ENCODE measurements at places on chromosomes 5 and 9. TPM values are rescaled to one million over a fixed set of nuclear protein-coding genes. Genes with fewer than 3 reads are reported as not detected.

GRCh38 chr5:127418974-127419682 is 98.3 kb upstream of the PRRC1 start:
- DNase-seq: no peak

- DNase-seq: no peak
These were observed 2.9 kb downstream of the NSMF start for GRCh38 chr9:137456061-137456863.

GRCh38 chr9:93024646-93024910 is 33.9 kb upstream of the SUSD3 start:
- no peak for DNase-seq

FAM174A gene
- 5.8 TPM for total RNA-seq

PCDHA6 gene
- not detected for total RNA-seq

DNA sequence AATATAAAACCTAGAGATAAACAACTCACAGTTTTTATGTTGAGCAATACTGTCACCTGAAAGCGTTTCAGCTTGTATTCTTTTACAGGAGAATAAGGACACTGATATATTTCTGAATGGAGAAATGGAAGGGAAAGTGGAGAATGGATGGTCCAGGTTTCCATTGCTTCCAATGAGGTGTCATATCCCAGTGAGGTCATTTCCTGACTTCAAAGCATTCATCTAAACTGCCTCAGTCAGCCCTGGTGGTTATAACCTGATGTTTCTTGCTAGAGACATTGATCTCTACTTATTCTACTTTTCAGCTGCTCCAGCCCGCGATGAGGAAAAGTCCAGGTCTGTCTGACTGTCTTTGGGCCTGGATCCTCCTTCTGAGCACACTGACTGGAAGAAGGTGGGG is 2.6 kb downstream of the GABRA1 start:
- no peak for DNase-seq

MACIR gene
- total RNA-seq: 7.4 TPM

DNA sequence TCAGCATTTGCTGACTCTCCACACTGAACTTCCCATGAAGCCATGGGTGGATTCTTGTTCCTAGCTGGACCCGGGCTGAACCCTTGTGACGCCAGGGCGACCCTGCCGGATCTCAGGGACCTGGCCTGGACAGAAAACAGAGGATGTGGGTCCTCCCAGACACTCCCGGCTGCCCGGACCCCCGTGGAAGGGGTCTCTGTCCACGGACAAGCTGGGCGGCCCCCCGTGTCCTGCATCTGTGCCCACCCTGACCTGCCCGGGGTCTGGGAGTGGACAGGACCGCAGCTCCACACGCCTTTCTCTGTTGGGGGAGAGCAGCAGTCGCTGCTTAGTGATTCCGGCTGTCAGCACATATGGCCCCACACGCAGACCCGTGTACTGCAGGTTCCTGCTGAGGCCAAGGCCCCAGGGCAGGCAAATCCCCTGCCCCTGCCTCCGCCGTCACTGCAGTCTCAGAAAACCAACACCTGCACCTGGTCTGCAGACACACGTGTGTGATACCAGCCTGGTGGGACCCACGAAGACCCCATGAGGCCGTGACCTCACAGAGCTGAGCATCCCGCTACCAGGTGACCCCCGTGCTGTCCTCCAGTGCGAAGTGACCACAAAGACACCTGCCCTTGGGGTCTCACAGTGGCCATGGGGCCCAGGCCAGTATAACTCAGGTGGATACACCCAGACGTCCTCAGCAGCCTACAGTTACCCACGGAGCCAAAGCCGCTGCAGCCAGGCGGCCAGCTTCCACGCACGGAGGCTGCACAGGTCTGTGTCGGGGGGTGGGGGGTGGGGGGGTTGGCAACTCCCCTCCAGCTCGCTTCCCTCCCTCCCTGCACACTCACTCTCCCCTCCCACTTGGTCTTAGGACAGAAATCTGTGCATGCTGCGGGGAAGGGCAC is 50.6 kb downstream of the NKD2 start:
- no peak for DNase-seq

- DNase-seq: peak; percentile 23
These were observed 36.2 kb downstream of the VAV2 start for GRCh38 chr9:133955821-133956411.

GRCh38 chr9:36407122-36407723 is 7.2 kb upstream of the RNF38 start:
- DNase-seq: peak; percentile 77

- DNase-seq: no peak
These were observed at the start of gene SVEP1 for GRCh38 chr9:110579034-110579861. Gene SVEP1 (minus strand): TSS chr9:110579741. CDS start chr9:110579543, 198 bp downstream.

DNA sequence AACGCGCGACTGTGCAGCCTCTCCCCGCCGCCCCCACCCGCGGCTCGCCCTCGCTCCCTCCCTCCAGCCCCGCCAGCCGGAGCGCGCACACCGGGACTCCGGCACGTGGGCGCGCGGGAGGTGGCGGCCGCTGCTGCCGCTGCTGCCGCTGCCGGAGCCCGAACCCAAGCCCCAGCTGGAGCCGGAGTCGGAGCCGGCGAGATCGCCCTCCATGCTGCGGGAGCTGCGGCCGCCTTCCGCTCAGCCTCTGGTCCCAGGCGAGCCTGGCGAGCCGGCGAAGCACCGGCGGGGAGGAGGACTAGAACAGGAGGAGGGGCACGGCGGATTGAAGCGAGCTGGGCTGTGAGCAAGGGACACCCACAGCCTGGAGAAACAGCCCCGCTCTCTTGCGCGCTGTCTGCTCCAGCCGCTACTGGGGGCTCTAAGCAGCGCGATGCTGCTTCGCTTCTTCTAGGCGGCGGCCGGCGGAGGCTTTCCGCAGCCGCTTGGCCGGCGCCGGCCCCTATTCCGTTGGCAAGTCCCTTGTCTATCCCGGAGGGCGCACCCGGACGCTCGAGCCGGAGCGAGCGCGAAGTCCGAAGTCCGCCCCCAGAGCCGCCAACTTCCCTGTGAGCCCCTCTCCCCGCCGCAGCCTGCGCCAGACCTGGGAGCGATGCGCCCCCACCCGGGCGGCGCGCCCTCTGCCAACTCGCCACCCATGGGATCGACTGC is 598.7 kb upstream of the SGCD start:
- no peak for DNase-seq

CA9 gene
- 1.6 TPM for total RNA-seq

BRD3OS gene
- total RNA-seq: 12.6 TPM

MCC gene
- 4.1 TPM for total RNA-seq

- no peak for DNase-seq
These were observed 173.5 kb upstream of the ZNF608 start for GRCh38 chr5:124919747-124920525.

DNA sequence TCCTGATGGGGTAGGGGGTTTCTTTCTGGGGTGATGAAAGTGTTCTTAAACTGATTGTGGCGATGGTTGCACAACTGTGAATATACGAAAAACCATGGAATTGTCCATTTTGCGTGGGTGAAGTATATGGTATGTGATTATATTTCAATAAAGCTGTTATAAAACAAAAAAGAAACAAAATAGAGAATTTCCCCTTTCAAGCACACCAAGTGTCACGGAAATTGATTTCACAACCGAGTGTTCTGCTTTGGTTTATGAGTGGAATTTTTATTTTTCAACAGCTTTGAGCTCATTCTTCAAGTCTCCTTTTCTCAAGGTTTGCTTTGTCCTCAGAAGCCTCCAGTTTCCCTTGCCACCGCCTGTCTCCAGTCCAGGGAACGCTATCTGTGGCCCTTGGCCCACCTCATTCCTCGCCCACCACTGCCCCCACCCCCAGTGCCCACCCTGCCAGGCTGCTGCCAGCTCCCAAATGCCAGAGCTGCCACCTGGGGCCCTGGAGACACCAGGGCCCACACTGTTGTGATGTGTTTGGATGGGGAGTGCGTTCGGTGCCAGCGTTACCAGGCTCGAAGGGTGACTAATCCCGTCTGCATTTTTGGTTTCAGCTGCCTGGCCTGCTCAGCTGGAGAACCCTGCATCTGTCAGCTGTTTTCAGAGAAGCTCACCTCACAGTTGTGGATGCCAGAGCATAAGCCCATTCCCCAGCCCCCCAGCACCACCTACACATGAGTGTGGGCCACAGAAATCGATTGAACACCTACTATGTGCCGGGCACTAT is 30.4 kb downstream of the DUSP1 start:
- DNase-seq: no peak

IGIP gene
- total RNA-seq: 2.3 TPM

DNA sequence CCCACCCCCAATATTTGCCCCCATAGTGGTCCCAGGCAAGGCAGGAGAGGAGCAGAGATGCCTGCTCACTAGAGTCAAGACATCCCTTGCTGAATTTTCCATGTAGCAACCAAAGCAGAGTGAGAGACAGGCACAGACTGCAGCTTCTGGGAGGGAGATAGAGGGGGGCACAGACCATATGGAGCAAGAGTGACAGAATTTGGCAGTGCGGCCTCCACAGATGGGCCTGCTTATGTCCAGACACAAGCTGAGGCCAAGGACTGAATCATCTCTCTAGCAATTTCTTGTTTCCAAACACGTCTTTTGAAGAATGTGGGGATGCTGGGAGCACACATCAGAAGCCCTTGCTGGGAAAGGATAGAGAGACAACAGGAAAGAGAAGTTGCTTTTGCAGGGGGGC is 53.0 kb upstream of the ALDH1B1 start:
- no peak for DNase-seq

GRCh38 chr9:77435688-77436087 is 212.4 kb downstream of the GNA14 start:
- no peak for DNase-seq

DNA sequence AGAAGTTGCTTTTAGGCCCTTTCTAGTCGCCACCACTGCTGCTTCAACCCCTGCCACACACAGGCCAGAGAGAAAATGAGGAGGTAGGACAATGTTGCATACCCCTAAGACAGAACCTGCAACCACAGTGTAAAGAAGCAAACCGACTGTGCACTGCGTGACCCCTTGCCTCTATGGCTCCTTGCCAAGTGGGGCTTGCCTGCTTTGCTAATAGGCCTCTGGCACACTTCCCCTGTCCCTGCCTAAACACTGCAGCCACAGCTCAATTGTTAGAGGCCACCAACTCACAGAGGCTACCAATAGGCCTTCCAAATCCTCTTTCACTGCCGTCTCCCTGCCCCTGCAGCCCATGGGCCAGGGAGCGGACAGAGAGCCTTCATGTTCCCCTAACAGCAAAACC is 280.1 kb downstream of the CDH10 start:
- no peak for DNase-seq

- DNase-seq: no peak
These were observed 10.1 kb downstream of the BRD9 start for GRCh38 chr5:882253-883183.

ZBTB5 gene
- 8.3 TPM for total RNA-seq

Measured in activated CD4-positive, alpha-beta memory T cell treated with anti-CD3 and anti-CD28 coated beads for 36 hours (primary cell).